Foreskin fibroblast (primary cell): ENCODE measurements at places on chromosomes 7 and 10.

- no peak for DNase-seq
These were observed 118.9 kb downstream of the CDK14 start for GRCh38 chr7:90715067-90715466.

DNA sequence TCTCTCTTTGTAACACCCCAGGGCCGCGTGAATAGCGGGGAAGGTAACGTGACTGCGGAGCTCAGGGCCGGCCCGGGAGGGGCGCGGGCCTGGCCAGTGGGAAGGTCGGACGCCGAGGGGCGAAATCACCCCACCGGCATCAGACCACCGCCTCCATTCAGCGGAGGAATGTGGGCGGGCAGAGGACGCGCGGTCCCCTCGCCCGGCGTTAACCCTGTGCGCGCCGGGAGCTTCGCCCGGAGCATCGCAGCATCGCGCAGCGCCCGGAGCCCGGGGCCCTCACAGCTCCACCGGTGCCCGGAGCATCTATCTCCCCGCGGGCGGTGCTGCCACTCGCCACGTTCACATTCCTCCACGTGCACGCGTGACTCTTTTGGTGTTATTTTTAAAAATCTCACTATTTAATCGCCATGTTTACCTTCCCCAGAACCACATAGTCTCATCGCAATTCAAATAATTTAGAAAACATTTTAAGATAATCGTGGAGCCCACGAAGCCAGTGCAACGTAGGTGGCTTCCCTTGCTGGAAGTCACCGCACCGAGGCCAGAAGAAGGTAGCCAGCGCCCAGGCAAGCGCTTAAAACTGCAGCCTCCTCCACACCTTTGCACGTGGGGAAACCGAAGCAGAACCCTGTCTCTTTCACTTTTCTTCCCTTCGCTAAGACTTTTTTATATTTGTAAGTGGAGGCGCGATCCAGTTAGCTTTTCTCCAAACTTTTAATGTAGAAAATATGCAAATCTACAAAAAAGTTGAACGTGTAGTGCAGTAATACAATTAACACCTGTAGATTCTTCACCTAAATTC lies 21.8 kb downstream of the FGFBP3 start:
- DNase-seq, result peak; percentile 65

- no peak for DNase-seq
These were observed 198.1 kb downstream of the CXCL12 start for GRCh38 chr10:44186821-44187220.

DNA sequence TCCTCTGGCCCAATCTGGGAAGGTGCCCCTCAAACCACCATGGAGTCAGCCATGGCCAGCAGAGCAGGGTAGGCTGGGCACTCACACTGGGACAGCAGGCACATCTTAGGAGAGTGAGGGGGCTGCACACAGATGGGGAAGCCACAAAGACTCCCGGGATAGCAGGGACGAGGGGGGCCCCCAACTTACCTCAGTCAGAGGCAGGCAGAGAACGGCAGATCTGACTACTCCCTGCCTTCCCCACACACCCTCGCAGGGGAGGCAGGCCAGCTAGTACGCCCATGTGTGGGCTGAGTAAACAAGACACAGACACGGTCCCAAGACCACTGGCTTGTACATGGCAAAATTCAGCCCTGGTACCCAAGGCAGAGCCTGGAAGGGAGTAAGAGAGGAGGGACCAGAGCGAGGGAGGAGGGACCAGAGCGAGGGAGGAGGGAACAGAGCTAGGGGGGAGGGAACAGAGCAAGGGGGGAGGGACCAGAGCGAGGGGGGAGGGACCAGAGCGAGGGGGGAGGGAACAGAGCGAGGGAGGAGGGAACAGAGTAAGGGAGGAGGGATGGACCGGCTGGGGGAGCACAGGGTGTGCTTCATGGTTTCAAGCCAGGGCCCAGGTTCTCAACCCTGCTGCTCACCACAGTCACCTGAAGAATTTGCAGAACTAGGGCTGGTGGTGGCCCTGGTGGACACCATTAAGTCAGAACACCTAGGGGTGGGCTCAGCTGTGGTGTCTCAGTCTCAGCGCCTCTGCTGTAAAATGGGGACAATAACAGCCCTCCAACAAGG lies 73.8 kb downstream of the RGS10 start:
- DNase-seq, result no peak

DNA sequence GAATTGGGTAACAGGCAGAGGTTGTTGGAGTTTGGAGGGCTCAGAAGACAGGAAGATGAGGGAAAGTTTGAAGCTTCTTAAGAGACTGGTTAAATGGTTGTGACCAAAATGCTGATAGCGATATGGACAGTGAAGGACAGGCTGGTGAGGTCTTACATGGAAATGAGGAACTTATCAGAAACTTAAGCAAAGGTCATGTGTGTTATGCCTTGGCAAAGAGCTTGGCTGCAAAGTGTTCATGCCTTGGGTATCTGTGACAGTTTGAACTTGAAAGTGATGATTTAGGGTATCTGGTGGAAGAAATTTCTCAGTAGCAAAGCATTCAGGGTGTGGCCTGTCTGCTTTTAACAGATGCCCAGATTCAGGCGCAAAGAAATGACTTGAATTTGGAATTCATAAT lies 64.5 kb upstream of the EEPD1 start:
- no peak for DNase-seq

DNA sequence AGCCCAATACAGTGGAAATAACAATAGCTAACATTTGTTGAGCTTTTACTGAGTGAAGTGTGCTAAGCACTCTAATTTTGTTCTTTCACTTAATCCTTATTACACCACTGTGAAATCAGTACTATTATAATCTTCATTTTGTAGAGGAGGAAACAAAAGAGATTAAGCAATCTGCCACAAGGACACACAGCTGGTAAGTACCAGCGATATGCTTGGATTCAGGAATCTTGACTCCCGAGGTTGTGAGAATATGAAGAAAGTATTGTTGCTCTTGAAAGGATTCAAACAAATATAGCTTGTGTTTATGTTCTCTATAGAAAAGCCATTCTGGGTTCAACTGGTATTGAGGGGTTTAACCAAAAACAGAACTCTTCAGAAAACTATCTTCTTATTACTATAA lies 93.7 kb upstream of the HECTD2 start:
- no peak for DNase-seq

- DNase-seq, result peak; percentile 83
These were observed 162.9 kb downstream of the ZNF33B start for GRCh38 chr10:42475168-42476098.

DNA sequence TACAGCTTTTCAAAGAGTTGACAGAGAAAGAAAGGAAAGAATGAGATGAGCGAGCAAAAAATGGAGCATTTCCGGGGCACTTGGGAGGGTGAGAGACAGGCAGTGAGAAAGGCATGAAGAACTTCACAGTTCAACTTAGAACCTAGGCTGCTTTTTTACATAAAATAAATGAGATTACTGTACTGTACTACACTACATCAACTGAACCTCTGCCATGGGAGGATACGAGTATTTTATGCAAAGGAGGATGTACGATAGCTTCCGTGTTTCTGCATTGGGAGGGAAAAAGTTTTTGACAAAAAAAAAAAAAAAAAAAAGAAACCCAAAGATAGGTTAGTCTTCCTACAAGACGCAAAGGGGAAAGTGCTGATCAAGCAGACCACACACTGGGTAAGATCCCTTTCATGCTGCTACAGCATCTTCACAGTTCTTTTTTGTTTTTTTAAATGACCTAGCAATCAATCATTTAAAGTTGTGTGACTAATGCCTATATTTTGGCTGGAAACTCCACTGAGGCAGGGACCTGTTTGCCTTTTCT lies 88.0 kb downstream of the RAPGEF5 start:
- DNase-seq, result no peak

DNA sequence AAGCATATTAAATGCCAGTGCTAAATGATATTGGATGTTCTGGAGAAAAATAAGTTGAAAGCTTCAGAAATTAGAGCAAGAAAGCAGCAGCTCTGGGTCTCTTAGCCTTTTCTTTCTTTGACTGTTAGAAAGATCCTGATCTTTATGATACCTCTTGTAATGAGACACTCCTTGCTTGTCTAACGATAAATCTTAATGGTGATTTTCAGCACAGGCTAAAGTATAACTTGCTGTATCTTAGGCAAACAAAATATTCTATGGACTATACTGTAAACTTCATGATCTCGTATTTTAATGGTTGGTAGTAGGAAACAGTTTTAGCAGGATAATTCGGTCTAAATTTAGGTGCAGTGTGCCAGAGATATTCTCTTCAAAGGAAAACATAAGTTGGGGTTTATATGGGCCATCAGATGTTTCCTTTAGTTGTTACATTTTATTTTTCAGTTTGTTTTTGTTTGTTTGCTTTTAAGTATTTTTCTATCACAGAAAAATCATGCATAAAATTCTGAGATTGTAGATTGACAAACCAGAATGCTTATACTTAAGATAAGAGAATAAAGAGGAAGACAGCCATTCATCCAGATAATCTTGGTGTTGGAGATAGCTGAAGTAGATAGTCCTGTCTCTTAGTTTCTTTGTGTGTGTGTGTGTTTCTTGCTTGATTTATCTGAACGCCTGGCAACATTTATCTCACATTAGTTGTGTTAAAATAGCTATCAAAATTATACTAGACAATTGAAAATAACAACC lies 4.7 kb downstream of the CASD1 start:
- no peak for DNase-seq
